ENCODE measurements at places on chromosomes 6 and 20. TPM values are rescaled to one million over a fixed set of nuclear protein-coding genes. Genes with fewer than 3 reads are reported as not detected.

ERVFRD-1 gene
- total RNA-seq = not detected

SPTLC3 gene
- 3.1 TPM for total RNA-seq

SLC13A3 gene
- total RNA-seq = 0.38 TPM

GSTA1 gene
- not detected for total RNA-seq

KIAA0408 gene
- 0.38 TPM for total RNA-seq

OR2H1 gene
- not detected for total RNA-seq

LPIN3 gene
- 7.9 TPM for total RNA-seq

PXDC1 gene
- 50.8 TPM for total RNA-seq

PTCHD4 gene
- 7.0 TPM for total RNA-seq

Measured in regular cardiac myocyte (primary cell).